ENCODE measurements at places on chromosomes 1 and 21.

GRCh38 chr1:25030674-25031589, 100.9 kb upstream of the RUNX3 start:
- no peak for DNase-seq

DNA sequence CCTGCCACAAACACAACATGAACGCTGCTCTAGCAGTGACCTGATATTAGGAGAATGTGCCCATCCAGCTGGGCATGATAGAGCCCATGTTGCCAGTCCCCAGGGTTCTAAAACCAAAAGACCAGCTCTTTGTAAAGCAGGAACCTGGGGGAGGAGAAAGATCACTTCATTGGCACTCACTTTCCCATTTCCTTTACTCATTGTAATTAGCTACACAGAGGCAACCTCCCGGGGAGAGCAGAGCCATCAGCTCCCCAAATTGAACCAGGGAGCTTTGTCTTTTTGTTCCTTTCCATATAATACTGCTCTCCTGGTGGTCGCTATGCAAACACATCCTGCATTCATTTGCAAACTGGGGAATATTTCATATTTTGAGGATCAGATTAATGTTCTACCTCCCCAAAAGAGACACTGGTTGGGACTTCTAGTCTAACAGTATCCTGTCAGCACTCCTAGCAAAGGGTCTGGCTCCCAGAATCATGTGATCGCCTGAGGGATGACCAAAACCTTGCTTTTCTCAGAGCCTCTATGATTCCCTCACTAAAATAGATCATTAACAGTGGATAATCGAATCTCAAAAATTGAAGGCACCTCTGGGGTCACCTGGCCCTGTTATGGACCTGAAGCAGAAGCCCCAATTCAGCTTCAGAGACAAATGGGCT, 76.7 kb upstream of the CD1D start:
- no peak for DNase-seq

- no peak for DNase-seq
Measured at GRCh38 chr1:179298952-179299351, 5.4 kb downstream of the SOAT1 start.

- DNase-seq: no peak
Measured at GRCh38 chr1:77620273-77620672, 62.2 kb downstream of the ZZZ3 start.

DNA sequence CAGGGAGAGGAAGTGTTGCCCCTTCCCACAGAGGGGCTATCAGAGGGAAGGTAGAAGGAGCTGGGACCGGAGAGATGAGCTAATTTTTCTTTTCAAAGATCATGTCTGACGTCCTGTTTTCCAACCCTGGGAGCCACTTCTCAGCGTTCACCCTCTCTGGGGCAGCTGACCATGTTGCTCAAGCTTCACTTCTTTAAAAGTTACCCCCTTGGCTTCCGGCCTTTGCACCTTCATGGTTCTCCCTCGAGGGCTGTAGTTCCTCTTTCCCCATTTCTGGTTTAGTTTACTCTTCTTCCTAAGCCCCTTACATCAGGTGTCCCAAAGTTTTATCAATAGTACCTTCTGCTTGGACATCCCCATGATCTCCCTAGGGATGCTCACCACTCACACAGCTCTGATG, 23.8 kb upstream of the CSF1 start:
- peak; percentile 26 for DNase-seq

DNA sequence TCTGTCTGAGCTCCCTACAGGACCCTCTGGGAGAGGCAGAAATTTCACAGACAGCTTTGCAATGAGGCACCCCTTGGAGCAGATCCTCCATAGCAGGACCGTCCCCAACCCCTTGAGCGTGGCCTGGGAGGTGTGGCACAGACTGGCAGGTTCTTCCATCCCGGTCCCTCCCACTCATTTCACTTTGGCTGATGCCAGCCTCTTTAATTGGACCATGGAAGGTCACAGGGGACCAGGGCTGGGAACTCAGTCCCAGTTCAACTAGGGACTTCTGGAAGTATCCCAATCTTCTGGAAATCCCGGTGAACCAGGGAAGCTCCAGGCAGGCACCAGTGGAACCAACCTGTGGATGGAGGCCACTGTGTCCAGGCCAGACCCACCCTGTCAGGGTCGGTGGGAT, 83.7 kb downstream of the SPSB1 start:
- no peak for DNase-seq

- DNase-seq: peak; percentile 29
Measured at GRCh38 chr21:42251654-42252324, 32.8 kb downstream of the ABCG1 start.

- no peak for DNase-seq
Measured at GRCh38 chr1:199174336-199174735, 535.5 kb downstream of the PTPRC start.

DNA sequence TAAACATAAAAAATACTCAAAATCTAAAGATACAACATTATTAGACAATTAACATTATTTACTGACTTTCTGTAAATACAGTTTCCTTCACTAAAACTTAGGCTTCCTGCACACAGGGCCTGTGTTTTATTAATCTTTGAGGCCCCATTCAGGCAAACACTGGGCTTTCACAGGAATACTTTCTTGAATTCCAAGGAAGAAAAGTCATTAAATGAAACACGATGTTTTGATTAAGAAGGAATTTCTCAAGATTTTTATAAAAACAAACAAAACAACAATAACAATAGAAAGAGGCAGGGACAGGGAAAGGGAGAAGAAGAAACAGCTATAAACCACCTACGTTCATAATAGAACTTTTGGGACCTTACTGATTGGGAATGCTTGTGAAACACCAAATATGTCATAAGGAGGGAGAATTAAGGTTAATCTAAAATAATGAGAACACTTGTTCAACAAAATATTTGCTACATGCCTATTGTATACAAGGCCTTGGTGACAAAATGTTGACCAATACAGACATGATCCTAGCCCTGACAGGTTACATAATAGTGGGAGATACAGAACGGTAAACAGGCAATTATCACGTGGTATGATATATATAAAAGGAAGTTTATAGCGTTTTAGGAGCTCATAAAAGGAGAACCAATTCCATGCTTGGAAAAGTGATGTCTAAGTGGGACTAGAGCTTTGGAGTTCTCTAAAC, 3.6 kb downstream of the DDAH1 start:
- no peak for DNase-seq

- DNase-seq: no peak
Measured at GRCh38 chr1:211335522-211336157, 9.0 kb downstream of the TRAF5 start.

- no peak for DNase-seq
Measured at GRCh38 chr1:217895841-217896240, 264.7 kb downstream of the SPATA17 start.

DNA sequence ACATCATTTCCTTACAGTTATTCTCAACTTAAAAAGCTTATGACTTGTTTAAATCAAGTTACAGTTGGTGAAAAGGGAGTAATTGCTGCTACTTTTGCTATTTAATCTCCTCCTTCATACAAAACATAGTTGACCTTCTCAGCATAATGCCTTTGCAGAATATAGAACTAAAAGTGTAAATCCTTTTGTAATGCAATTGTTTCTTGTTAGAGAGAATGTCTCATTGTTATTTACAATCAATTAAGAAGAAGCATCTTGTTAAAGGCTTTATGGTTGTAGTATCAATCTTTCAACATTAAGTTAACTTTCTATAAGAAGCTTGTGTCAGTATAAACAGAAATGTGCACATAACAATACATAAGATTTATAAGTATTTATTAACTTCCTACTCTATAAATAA, 360.7 kb downstream of the BRINP3 start:
- no peak for DNase-seq
